Stimulated activated CD4-positive, alpha-beta T cell treated with anti-CD3 and anti-CD28 coated beads, Interleukin-15, amount 100 ng/mL, for 48 hours (primary cell): ENCODE measurements at places on chromosomes 4 and X.

- DNase-seq = no peak
These were observed 10.2 kb downstream of the ARAF start for GRCh38 chrX:47571215-47571614.

DNA sequence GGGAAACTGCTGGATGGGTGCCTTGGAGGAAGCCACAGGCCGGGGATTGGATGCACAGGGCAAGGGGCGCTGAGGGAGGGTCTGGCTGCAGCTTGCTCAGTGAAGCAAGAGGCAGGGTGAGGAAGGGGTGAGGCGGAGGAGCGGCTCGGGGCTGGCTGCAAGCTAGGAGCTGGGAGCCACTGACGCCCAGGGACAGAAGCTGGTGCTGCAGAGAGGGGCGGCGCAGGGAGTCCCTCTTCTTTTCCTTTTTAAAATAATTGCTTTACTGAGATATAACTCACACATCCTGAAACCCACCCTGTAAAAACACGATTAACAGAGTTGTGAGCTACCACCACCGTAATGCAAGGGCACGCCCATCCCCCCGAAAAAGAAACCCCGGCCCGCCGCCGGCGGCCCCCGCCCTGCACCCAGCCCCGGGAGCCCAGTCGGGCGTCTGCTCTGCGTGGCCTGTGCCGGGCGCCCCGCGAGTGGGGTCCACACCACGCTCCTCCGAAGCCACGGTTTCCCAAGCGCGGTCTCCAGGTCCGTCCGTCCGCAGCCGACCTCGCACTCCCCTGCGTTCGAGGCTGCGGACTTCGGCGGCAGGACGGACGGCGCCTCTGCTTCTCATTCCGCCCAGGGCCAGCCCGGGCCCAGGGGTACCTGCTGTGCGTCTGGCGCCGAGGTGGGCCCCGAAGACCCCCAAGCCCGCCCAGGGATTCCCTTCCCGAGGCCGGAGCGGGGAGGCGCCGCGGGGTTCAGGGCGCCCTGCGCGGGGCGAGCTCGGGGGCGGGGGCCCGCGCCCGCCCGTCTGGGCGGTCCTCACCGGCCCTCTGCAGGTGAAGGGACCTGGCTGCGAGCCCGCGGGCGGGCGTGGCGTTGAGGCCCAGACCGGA, 866 bp upstream of the UVSSA start:
- no peak for DNase-seq

DNA sequence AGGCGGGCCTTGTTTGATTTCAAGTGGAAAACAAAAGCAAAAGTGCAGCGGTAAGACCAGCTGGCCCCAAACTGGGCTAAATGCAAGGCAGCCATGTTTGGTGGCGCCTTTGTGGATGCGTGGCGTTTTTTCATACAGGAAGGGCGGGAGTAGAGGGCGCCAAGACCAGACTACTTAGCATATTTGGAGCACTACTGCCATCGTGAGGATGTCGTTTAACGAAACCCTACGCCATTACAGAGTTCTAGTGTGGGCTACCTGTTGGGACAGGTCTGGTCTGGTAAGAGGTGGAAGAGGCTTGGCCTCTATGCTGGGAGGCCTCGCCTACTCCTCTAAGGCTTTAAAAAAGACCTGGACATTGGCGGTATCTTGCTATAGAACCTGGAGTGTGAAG, 230.7 kb upstream of the STK26 start:
- DNase-seq = no peak

DNA sequence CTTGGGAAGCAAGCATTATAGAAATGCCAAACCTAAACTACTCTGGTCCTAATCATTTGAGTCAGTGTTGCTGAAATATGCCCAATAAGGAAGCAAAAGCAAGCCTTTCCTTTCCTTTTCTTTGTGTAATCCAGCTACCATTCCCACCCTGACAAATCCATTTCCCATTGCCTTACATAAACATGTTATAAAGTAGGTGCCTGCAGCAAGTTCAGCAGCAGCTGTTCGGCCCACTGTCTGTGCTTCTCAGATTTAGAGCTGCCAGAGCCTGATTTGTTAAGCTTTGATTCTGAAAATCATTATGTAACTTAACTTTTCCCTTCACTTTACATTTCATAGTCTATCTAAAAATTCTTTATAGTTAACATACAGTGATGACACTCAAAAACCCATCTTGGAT, 148.6 kb downstream of the EPHA5 start:
- DNase-seq = no peak

DNA sequence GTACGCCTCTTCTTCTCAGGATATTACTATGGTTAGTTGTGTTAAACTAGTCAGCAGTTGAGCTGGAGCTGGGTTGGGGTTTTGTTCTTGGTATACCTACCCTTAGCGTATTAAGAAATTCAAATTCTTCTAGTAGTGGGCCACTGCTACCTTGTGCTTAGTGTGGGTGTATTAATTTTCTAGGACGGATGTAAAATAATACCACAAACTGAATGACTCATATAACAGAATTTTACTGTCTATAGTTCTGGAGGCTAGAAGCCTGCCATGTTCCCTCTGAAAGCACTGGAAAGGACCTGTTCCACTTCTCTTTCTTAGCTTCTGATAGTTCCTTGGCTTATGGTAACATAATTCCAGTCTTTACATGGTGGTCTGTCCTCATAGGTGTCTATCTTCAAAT, 1274.7 kb downstream of the ADGRL3 start:
- DNase-seq = no peak

DNA sequence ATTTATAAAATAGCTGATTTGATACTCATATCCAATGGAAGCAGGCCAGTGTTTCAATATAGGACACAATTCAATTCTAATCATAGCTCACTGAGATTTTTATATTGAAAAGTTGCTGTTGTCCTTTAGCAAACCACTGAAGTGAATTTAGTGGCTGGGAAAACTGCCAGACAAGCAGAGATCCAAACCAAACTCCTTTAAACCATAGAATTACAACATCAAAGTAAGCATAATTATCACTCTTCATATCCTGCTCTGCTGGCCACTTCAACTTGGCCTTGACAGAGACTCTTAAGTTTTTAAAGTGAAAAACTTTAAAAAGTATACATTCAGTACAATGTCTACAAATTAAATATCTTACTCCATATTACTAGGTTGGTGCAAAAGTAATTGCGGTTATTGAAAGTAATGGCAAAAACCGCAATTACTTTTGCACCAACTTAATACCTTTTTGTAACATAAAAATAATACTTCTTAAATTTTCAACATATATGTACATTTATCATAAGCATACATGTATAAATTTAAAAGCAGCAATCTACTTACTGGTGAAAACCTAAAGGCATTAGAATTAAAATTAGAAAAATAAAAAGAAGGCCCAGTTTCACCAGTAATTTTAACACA, 433.0 kb downstream of the PCDH10 start:
- DNase-seq = no peak

- no peak for DNase-seq
These were observed 173.0 kb downstream of the SPCS3 start for GRCh38 chr4:176492646-176493302.

GRCh38 chr4:6277935-6278800, 8.5 kb downstream of the WFS1 start:
- no peak for DNase-seq

DNA sequence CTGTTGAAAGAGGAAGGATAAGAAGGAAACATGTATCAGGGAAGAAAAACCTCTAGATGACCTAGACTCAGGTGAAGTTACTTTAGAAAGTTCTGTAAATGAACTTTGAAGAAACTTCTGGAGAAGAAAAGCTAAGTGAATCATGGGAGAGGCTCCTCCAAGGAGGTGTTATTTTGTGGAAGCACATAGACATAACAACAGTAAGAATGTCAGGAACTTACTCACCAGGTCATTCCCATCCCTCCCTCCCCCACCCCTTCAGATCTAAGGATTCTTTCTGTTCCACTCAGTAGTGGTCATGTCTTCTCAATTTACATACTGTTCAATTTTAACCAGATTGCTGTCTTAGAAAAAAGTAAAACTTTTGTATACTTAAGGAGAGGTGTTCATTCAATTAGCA, 310.5 kb upstream of the DDX53 start:
- no peak for DNase-seq

- DNase-seq = no peak
These were observed 77.2 kb upstream of the BOD1L1 start for GRCh38 chr4:13704761-13705160.

DNA sequence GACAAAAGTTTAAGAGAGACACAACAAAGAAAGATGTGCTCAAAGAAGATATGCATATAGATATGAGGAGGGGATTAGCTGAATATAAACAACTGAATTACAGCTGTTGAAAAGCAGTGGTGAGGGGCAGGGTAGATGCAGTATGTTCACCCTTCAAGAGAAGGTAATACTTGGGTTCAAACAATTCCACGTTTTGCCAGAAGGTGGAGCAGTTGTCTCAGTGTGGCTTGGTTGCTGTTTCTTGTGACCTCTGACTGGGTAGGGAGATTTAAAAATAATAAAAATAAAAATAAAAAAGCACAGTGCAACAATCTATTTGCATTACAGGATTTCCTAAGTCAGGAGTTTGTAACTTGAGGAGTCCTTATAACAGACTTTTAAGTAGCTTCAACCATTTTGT, 23.3 kb downstream of the PHOX2B start:
- no peak for DNase-seq

GRCh38 chrX:68420559-68420958, 12.7 kb downstream of the OPHN1 start:
- no peak for DNase-seq

DNA sequence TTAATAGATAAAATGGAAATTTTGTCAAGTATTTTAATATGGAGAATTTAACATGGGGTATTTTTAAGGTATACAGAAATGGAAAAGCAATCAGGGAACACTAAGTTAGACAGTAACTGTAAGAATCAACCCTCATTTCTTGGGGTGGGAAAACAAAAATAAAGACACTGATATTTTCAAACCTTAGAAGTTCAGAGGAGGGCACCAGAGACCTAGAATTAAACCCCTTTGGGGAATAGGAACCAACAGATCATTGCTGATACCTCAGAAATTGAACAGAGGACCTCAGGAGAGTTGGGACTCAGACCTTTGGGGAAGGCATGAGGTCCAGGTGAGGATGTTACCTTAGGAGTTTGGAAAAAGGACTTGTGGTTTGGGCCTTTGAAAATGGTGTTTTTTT, 435.6 kb downstream of the TMA16 start:
- DNase-seq = no peak

DNA sequence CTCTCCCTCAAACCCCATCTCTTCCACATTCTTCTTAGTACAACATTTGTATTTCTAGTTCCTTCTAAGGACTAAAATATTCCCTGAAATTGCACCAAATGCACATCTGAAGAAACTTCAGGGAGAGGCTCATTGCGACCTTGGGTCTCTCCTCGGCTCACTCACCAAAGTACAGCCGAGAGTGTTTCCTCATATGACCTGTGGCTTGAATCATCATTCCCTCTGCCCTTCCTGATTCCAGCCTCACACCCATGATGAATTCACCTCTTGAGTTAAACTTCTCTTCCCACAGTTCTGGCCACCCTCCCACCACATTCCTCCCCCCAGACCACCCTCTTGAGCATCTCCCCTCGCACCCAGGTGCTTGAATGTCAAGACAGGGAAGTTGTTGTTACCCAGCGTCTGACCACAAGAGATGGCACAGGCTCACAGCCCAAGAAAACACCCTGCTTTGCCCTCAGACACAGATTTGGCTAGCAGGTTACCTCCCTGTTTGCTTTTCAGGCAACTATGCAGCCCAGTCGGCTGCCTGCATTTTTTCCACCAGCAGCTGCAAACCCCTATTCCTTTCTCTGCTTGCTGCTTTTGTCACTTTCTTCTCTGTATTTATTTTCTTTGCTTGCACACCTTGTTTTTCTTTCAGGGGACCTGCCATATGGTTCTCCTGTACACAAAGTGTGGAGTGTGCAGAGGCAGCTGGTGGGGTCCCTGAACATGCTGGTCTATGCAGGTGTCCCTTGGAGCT, 214.8 kb downstream of the SPATA18 start:
- DNase-seq = no peak

- no peak for DNase-seq
These were observed 143.2 kb upstream of the ETNPPL start for GRCh38 chr4:108906006-108906405.

GRCh38 chrX:121114691-121115090, 67.3 kb downstream of the GLUD2 start:
- no peak for DNase-seq

- DNase-seq = no peak
These were observed 4.6 kb upstream of the RAB9A start for GRCh38 chrX:13684361-13684760.
